ENCODE measurements at places on chromosomes 3 and 15.

DNA sequence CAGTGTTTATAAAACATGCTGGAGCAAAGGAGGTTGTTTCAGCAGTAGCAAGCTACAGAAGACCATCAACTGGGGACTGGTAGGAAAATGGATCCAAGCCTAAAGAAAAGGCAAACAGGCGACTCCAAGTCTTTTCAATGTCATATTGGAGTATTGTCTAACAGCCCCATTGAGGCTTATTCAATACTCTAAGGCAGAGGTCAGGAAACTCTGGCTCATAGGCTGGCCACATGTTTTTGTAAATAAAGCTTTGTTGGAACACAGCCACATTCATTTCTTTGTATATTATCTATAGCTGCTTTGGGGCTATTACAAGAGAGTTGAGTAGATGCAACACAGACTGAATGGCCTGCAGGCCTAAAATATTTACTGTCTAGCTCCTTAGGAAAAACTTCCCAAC, 77.5 kb downstream of the RPL22L1 start:
- H3K36me3 ChIP-seq: no peaks in the 10 kb centered on the region
- DNase-seq: no peak
- no peak overlapping the region for H3K27ac ChIP-seq
- no peak overlapping the region for H3K4me3 ChIP-seq
- no peaks in the 10 kb centered on the region for H3K4me1 ChIP-seq

DNA sequence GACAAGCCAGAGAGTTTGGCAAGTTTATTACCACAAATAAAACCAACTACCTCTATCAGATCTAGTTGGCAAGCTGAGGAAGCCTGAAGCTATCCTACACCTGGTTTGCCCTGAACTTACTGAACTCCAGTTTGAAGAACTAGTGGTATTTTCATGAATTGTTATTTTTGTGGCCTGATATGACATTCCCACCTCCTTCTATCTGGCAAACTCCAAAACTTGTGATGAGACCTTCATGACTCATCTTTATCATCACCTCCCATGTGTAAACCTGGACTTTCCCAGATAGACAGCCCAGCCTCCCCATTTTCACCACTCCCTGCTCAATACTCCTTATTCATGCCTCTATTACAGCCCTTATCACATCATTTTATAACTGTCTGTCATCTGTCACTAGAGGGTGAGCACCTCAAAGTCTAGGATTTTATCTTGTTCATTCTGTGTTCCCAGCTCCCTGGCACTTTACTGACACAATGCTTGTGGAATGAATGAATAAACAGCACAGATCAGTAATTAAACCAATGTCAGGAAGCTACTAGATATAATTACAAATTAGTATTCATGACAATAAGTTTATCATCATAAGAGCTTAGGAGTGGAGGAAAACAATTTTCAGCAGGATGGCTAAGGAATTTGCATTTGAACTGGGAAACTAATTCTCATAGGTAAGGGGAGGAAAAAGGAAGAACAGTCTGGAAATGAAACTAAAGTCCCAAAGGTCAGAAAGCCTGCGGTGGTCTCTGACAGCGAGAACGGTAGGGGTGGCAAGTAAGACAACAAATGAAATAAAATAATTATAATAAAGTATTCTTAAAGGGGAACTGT, 13.2 kb upstream of the TRANK1 start:
- H3K36me3 ChIP-seq: no peaks in the 10 kb centered on the region
- DNase-seq: no peak
- peaks cover 16% of the 10 kb centered on the region for H3K4me1 ChIP-seq
- no peak overlapping the region for H3K4me3 ChIP-seq

GRCh38 chr15:33780011-33780768, 188.1 kb upstream of the CHRM5 start:
- H3K27ac ChIP-seq: no peak overlapping the region
- peaks cover 6% of the 10 kb centered on the region for H3K27me3 ChIP-seq
- no peak for DNase-seq
- no peak overlapping the region for H3K4me3 ChIP-seq
- H3K36me3 ChIP-seq: no peaks in the 10 kb centered on the region

DNA sequence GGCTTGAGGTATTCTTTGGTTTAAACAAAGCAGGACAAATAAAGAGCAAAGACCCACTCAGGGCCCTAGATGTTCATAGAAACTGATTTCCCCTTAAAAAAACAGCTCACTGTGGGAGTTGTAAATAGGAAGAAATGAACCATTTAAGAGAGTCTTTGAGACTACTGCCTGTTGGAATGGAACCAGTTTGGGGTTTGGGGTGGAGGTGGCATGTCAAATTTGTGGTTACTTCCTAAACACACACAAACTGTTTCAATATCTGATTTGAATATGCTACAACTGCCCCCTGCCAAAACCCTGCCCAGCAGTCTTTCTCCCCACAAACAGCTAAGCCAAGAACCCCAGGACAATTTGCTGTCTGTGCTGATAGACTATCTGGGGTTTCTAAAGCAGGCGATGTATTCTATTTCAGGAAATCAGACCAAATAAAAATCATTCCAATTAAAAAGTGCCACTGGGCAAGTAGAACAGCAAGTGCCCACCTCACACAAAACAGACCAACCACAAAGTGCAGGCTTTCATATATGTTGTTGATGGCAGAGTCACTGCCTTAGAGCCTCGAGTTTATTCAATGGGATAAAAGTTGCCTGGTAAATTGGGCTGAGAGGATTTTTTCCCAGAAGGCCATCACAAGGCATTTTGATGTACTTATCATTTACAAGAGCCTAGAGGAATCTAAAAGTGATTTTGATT, 293.9 kb upstream of the PROK2 start:
- H3K27me3 ChIP-seq: no peaks in the 10 kb centered on the region
- no peak overlapping the region for H3K27ac ChIP-seq
- peak; percentile 28 for DNase-seq
- no peak overlapping the region for H3K4me3 ChIP-seq
- H3K36me3 ChIP-seq: peaks cover 11% of the 10 kb centered on the region

DNA sequence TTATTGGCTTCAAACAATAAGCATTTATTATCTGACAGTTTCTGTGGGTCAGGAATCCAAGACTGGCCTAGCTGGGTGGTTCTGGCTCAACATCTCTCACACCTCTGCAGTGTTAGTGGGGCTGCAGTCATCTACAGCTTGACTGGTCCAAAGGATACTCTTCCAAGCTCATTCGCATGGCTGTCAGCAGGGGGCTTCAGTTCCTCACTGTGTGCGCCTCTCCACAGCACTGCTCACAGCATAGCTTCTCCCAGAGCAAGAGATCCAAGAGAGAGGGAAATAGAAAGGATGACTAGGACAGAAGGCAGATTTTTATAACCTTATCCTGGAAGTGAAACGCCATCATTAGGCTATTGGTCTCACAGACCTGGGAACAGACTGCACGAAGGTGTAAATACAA, 64.2 kb downstream of the MAGI1 start:
- H3K36me3 ChIP-seq: no peaks in the 10 kb centered on the region
- no peak overlapping the region for H3K27ac ChIP-seq
- no peak for DNase-seq
- H3K27me3 ChIP-seq: peaks cover 3% of the 10 kb centered on the region
- no peaks in the 10 kb centered on the region for H3K4me1 ChIP-seq

- no peak overlapping the region for H3K27ac ChIP-seq
- no peaks in the 10 kb centered on the region for H3K4me1 ChIP-seq
- no peak overlapping the region for H3K4me3 ChIP-seq
- no peaks in the 10 kb centered on the region for H3K36me3 ChIP-seq
- H3K27me3 ChIP-seq: no peaks in the 10 kb centered on the region
- DNase-seq: no peak
These were observed 15.3 kb downstream of the PLXNB1 start for GRCh38 chr3:48414376-48415250.

DNA sequence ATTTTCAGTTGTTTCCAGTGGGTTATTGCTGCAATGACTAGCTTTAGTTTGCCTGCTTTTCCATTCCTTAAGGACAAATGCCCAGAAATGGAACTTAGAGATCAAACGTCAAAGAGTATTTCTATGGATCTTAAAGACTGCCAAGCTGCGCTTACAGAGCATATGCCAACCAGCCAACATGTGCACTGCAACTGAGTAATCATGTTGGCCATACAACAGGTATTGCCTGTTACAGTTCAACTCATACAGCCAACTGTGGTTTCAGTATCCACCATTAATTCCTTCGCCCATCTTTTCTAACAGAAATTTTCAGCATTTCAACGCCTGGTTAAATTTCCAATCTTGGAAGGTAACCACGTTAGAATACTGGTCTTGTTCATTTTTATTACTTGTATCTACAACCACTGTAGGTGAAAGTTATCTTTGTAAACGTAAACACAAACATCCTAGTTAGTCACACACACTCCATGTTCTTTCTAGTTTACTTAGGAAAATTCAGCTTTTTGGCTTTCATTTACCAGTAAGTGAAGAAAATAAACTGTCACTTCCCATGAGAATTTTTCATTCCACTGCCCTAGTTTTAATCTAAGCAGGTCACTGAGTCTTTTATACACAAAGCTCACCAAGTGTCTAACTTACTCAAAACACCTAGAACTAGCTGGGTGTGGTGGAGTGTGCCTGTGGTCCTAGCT, 3.9 kb downstream of the RPL32 start:
- H3K36me3 ChIP-seq: peaks cover 86% of the 10 kb centered on the region
- DNase-seq: no peak
- peaks cover 40% of the 10 kb centered on the region for H3K4me1 ChIP-seq
- H3K27me3 ChIP-seq: no peaks in the 10 kb centered on the region

DNA sequence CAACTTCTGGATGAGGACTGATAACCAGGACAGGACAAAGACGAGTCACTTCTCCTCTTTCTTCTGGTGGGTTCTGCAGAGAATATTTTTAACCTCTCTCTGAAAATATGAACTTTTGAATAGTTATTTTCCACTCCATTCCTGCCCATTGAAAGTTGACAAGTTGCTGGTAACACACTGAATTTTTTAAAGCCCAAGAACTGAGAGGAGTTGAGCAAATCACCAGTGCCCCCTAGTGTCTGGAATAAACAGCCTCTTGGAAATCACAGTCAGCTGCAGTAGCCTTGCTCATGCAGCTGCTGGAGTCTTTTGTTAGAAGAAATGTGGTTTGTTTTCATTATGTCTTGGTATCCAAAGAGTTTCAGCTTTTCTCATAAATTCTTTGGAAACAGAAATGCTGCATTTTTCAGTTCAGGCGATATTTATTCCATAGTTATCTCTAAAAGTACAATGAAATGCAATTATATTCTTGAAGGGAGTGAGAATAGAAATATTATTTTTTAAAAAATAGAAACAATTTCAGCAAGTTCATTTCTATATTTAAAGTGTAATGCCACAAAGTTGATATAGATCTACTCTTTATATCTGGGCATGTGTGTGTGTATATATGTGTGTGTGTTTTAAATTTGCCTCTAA, 741.0 kb upstream of the CBLB start:
- H3K27ac ChIP-seq: peak overlapping the region; percentile 81
- peak; percentile 78 for DNase-seq
- peaks cover 24% of the 10 kb centered on the region for H3K36me3 ChIP-seq

DNA sequence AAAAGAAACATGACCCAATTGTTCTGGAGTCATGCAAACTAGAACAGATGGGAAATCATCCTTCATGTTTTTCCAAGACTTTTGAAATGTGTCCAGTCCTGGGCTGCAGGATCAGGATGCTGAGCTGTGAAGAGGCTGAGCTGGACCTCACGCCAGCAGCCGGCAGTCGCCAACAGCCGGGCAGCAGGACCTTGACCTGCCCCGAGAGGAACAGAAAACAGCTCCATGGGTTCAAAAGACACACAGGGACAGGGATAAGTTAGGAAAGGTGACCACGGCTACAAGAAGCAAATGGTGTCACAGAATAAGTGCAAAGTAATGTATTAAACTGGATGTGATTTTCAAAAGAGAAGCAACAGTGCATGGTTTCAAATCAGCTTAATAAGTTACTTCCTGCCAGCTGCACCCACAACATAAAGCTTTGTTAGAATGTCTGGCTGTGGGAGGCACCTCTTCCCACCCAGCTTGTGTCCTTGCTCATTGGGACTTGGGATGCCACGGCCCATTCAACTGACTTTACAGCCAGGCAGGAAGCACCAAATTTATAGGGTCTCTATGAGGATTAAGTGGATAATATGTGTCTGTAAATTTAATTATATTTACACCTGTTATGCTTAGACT, 266.4 kb downstream of the GABRG3 start:
- H3K4me1 ChIP-seq: no peaks in the 10 kb centered on the region
- no peak overlapping the region for H3K4me3 ChIP-seq
- no peak overlapping the region for H3K27ac ChIP-seq
- no peaks in the 10 kb centered on the region for H3K36me3 ChIP-seq

- no peak overlapping the region for H3K4me3 ChIP-seq
- H3K4me1 ChIP-seq: peaks cover 2% of the 10 kb centered on the region
- peaks cover 1% of the 10 kb centered on the region for H3K27me3 ChIP-seq
- no peaks in the 10 kb centered on the region for H3K36me3 ChIP-seq
- no peak for DNase-seq
- H3K27ac ChIP-seq: no peak overlapping the region
These were observed 222.0 kb upstream of the UBE2E2 start for GRCh38 chr3:22981166-22981565.

GRCh38 chr15:96495386-96495785, 164.9 kb downstream of the NR2F2 start:
- H3K27me3 ChIP-seq: peaks cover 3% of the 10 kb centered on the region
- no peak for DNase-seq
- no peaks in the 10 kb centered on the region for H3K4me1 ChIP-seq

Data from activated CD4-positive, alpha-beta T cell treated with anti-CD3 and anti-CD28 coated beads for 36 hours (primary cell).